ENCODE measurements at places on chromosomes 6 and 20.

- DNase-seq: no peak
These were observed 102.6 kb downstream of the KIF13A start for GRCh38 chr6:17884498-17885478.

DNA sequence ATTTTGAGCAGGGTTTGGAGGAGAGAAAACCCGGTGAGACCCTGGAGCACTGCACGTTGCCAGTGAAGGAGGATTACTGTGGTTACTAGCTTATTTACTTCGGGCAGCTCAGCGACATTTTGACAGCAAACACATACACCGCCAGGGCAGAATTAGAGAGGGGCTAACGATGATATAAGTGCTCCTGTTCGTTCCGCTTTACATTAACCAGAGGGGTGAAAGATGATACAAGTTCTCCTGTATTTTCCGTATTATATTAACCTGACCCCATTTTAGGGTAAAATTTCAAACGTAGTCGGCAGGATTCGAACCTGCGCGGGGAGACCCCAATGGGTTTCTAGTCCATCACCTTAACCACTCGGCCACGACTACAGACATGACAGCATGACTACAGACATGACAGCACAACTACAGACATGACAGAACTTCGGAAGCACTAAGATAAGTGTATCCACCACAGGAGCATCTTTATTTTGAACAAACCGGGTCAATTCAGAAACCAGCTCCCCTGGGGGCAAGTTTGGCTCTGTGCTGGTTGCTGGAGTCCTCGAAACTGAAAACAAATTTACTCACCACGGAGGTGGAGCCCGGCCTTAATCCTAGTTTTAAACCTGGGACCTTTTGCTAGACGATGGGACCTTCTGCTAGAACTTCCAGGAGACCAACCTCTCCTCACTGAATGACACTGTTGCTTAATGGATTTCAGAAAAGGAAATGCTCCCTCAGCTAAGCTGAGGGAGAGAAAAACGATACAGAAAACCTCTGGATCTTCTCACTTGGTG, 80.4 kb upstream of the ZNF184 start:
- peak; percentile 65 for DNase-seq

DNA sequence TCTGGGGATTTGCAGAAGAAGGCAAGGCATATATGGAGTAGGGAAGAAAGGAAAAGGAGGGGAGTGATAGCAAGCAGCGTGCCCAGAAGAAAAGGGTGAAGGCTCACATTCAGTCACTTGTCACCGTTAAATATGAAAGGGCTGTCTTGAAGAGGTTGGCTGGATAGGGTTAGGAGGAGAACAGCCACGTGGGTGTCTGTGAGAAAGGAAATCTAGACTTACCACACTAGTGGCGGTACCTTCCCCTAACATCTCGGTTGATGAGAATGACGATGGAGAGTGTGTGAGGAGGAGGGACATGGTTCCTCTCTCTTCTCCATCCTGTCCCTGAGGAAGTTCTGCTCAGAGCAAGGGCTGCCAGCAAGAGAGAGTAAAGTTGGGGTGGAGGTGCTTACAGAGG, 74.3 kb upstream of the CCN6 start:
- no peak for DNase-seq

DNA sequence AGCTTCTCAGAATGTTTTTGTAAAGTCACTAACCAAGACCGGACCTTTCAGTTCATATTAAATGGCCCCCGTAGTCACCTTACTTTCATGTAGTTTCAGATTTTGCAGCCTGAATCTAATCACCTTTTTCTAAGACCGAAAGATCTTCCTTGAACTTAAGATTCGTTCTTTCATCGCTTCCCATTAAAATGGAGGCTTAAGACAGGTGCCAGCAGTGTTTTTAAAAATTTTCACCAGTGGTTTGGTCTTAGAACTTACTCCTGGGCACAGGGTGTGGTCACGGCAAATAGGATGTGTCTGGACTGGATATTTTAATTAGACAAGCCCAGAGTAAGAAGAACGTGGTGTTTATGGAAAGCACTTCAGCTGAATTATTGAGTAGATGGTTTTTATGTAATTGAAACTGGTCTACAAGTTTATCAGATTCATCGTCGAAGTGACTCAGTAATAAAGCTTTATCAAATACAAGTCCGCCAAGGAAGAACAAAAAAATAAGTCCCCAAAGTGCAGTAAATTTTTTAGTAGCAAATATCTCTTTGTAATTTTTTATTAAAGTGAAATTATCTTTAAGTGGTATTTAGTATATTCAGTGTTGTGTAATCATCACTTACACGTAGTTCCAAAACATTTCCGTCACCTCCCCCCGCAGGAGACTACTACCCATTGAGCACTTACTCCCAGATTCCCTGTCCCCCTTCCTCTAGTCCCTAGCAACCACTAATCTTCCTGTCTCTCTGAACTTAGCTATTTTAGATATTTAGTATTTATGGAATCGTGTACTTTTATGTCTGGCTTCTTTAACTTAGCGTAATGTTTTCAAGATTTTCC, 868 bp downstream of the SRSF3 start:
- no peak for DNase-seq

GRCh38 chr6:125957391-125957693, 772 bp downstream of the HINT3 start:
- no peak for DNase-seq

DNA sequence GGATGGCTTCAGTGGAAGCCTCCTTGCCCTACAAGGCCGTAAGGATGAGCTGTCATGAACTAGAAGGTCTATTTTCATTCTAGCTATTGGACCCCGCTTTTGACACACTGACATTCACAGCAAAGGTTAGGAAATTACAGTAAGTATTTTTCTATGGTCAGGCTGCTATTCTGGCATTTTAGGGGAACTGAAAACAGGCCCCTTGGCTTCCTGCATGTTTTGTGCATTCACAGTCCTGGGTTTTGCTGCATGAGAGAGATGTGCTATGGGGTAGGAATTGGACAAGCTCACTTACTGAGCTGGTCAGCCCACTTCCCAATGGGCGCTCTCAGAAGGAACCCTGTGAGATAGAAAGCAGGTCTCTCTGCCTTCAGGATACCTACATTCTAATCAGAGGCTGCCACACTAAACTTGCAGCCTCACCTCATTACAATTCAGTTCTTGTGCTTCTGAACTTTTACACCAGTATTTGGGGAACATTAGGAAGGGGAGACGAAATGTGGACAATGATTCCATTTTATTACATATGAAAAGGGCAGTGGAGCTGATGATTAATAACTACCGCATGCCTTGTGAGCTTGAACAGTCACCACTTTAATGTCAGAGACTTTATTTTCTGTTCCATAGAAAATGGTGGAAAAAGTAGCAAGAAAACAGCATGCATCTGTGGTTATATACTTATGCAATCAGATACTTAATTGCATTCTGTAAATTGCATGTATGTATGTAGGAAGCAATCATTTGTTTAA, 86.6 kb upstream of the TAB2 start:
- DNase-seq: no peak

GRCh38 chr6:127352524-127352923, 9.1 kb upstream of the ECHDC1 start:
- DNase-seq: no peak

DNA sequence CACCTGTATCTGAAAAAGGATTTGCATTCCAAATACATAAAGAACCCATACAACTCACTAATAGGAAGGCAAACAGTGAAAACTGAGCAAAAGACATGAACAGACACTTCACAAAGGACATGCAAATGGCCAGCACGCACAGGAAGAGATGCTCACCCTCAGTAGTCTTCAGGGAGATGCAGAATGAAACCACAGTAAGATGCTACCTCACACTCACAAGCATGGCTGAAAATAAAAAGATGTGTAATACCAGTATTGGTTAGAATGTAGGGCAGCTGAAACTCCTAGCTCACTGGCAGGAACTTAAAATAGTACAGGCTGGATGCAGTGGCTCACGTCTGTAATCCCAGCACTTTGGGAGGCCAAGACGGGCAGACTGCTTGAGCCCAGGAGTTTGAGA, 64.6 kb downstream of the SNX5 start:
- DNase-seq: no peak

- no peak for DNase-seq
These were observed 4.9 kb upstream of the BEND6 start for GRCh38 chr6:56949925-56950495.

DNA sequence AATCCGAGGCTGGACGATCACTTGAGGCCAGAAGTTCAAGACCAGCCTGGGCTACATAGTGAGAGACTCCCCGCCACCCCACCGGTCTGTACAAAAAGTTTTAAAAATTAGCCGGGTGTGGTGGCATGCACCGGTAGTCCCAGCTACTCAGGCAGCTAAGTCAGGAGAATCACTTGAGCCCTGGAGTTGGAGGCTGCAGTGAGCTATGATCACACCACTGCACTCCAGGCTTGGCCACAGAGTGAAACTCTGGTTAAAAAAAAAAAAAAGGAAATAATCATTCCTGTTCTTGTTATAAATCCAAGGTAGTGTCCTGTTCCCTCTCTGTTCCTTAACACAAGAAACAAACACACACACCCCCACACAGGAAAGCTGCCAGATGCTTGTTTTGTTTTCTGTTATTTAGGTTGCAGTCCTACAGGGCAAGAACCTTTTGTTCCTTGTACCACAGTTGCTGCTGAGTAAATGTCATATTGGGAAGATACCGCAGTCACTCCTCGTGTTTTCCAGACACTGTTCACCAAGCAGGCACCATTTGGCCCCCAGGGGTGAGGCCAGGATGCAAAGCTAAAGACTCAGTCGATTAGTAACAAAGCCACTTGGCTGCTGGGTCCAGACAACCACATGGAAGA, 28.9 kb downstream of the ASIP start:
- no peak for DNase-seq

DNA sequence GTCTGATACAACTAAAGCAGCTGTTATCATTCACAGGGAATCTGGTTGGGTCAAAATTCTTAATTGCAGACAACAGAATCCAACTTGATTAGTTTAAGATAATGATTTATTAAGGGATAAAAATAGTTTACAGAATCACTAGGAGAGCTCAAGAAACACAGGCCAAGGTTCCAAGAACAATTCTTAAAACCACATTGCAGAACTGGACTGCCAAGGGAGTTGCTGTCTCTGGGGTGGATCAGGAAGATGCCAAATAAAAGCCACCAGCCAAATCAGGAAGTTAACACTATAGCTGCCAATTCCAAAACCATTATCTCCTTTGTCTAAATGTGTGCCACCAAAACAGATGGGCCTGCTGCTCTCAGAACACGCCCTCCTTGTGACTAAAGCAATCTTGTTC, 53.7 kb downstream of the NUDT3 start:
- DNase-seq: no peak
